Nucleus accumbens (tissue), 56 donors: ENCODE measurements at places on chromosomes 7 and 10.

- no peak for DNase-seq
Observed at GRCh38 chr10:98539578-98539977, 92.8 kb upstream of the HPS1 start.

DNA sequence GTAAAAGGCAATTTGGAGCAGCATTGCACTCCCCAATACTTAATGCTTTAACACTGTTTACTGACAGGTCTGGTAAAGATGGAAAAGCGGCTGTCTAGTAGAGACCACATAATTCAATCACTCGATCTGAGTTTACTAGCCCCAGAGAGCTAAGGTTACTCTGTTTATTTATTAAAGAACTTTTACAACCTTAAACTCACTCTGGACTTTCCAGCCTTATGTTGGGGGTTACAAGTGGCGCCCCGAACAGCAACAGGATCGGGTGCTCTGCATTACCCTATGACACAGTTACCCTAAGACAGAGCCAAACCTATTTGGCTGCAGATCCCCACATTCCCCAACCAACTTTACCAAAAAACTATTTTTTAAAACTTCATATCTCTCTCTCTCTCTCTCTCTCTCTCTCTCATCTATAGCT lies 43.9 kb downstream of the MRPS24 start:
- no peak for DNase-seq

DNA sequence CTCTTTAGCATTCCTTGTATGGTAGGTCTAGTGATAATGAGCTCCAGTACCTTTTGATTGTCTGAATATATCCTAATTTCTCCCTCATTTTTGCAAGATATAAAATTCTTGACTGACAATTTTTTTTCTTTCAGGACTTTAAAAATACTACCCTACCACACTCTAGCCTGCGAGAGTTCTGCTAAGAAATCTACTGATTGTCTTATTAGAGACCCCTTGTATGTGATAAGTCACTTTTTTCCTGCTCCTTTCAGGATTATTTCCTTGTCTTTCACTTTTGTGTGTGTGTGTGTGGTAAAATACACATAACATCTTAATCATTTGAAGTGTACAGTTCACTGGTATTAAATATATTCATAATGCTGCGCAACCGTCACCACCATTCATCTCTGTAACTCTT lies 68.7 kb upstream of the PPP1R9A start:
- DNase-seq: no peak

DNA sequence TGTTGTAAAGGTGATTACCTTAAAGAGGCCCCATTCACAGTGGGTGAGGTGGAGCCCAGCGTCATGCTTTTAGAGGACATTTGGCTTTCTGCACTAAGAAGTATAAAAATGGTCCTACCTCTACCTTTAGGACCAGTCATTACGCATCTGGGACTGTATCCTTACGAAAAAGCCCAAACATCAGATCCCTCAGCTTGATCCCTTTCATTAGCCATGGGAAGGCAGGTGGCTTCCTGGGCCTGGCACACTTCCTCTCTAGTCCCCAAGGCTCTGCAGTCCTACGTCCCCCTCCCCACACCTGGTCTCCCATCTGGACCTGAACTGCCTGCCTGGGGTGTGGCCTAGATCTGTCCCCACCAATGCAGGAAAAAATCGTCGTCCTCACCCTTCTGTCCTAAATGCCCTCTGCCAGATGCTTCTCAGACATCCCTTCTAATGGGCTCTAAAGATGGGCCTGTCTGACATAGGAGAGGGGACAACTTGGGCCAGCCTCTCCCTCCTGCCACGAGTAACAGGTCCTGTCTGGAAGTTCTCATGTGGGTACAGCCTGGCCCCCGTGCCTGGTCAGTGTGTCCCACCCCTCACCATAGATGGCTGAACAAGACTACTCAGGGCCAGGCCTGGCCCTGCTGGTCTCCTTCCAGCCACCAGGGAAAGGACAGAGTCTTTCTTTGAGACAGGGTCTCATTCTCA lies 11.8 kb upstream of the SLC18A3 start:
- no peak for DNase-seq

- DNase-seq: no peak
Observed at GRCh38 chr10:101453791-101454718, 100.1 kb downstream of the BTRC start.

DNA sequence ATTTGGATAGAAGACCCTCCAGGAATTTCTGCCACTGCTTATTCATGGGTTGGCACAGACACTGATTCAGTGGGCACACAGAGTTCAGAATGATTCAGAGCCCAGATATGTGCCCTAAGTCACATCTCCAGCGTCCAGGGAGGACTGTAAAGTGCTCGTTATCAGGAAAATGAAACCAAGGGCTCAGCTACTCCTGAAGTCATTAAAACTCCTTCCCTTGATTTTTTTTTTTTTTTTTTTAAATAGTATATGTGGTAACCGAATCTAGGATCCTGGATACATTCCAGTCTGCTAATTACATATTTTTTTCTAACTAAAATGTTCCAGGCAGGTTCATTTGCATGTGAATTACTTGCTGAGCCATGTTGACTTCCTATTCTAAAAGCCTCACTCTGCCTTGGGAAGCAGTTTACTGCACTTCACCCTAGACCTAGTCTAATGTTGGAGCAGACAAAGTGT lies 34.7 kb downstream of the MET start:
- DNase-seq: no peak

GRCh38 chr7:100837099-100837836 lies 9.9 kb upstream of the EPHB4 start:
- peak; percentile 87 for DNase-seq

GRCh38 chr10:43680035-43680434 lies 31.4 kb upstream of the ZNF32 start:
- DNase-seq: no peak

GRCh38 chr10:73588656-73589055 lies 2.5 kb downstream of the USP54 start:
- no peak for DNase-seq

DNA sequence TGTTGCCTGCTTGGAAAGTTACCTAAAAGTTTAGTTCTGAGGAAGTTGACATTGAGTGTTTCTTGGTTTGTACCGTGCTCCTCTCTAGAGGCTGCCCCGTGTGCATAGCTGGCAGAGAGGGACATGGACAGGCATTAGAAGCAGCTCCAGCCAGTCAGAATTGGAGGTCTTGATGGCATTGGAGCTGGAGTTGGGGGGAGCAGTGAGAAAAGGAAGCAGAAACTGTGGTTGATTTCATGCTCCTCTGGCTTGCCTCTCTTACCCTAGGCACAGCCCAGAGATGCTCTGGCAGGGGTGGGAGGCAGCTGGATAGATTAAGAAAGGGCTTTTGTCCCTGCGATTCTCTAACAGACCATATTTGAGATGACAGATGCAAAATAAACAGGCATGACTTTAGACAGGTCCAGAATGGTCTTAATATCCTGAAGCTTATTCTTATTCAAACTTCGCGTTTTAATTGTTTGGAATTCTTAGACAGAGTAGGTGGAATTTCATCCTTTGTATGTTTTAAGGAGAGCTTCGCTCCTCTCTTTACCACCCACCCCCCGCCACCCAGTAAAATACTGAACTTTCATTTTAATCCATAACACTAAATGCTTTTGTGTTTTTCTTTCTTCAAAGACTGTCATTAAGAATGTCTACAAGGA lies 73.5 kb upstream of the GLCCI1 start:
- no peak for DNase-seq

- DNase-seq: no peak
Observed at GRCh38 chr7:40232242-40232893, 97.6 kb downstream of the SUGCT start.

- peak; percentile 55 for DNase-seq
Observed at GRCh38 chr7:21945454-21946221, at the start of gene CDCA7L. TSS of gene CDCA7L (minus strand) at chr7:21945899. CDS start at chr7:21945804, 95 bp downstream.

GRCh38 chr10:126651467-126651866 lies 19.0 kb downstream of the C10orf90 start:
- DNase-seq: no peak

DNA sequence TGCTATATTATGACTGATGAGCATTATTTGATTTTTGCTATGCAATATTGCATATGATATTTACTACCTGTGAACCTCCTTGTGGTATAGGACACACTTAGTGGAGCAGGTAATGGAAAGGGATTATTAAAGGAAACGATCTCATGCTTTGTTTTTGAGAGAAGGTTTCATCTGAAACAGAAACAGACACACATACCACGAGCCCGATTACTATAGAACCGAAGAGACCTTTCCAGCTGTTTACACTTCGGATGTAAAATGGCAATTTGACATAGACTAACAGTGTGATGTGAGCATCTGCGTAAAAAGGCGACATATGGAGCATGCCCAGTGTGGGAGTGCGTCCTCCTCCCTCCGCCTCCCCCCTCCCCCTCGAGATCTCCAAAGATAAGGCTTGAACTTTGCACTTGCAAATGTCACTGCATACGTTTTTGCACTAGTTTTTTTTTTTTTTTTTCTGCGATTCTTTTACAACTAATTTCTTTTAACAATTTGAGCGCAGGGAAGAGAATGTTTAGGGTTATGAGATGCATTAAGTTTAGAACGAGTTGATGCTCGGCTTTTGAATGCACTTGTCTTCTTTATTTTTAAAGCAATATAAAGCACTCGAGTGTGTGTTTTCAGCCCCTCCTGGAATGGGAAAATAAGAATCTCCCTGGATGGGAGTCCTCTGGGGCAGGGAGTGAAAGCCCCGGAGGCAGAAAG lies 251.0 kb downstream of the NSUN6 start:
- no peak for DNase-seq

DNA sequence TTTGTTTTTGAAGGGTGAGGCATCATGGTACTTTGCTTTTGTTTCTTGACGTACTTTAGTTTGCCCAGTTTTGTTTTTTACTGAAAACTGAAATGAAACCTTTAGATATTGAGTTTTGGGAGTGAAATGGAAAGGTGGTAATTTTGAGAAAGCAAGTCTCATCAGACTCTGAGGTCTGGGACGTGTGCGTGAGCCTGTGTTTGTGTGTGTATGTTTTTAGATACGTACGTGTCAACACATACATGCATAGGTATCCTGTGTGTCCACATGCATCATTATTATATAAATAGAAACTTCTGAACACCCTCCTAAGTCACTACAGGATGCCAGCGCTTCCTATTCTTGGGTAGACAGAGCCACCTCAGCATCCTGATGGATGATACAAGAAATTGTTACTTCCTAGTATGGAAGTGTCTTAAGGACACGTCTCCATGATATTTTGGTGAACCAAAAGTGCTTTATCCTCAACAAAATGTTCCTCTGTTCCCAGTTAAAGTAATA lies 47.8 kb downstream of the PROSER2 start:
- DNase-seq: no peak

DNA sequence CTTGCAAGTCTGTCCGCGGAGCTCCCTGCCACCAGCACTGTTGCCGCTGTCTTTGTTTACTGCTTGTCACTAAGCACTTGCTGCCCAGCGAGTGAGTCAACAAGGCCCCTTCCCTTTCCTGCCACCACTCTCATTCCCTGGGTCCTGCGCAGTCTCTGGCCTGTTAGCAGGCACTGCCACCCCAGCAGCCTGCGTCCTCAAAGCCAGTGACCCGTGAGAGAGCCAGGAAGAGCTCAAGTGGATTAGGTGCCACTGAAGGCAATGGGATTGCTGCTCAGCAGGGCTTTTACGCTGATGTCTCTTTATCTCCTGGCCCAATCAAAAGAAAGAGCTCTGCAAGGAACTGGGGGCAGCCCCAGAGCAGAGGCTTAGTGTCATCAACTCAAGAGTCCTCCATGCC lies at the start of gene FRMPD2:
Gene FRMPD2 (minus strand): TSS at position 61 of the 400 bp plus-strand sequence. CDS start 129 bp downstream, outside the sequence.
- DNase-seq: no peak

GRCh38 chr7:157521752-157522151 lies 184.9 kb downstream of the DNAJB6 start:
- DNase-seq: no peak

GRCh38 chr7:16564909-16565426 lies 38.3 kb downstream of the LRRC72 start:
- DNase-seq: no peak

GRCh38 chr7:51255036-51255435 lies 61.6 kb downstream of the COBL start:
- DNase-seq: no peak

- peak; percentile 2 for DNase-seq
Observed at GRCh38 chr7:16918288-16918895, 36.6 kb upstream of the AGR3 start.

DNA sequence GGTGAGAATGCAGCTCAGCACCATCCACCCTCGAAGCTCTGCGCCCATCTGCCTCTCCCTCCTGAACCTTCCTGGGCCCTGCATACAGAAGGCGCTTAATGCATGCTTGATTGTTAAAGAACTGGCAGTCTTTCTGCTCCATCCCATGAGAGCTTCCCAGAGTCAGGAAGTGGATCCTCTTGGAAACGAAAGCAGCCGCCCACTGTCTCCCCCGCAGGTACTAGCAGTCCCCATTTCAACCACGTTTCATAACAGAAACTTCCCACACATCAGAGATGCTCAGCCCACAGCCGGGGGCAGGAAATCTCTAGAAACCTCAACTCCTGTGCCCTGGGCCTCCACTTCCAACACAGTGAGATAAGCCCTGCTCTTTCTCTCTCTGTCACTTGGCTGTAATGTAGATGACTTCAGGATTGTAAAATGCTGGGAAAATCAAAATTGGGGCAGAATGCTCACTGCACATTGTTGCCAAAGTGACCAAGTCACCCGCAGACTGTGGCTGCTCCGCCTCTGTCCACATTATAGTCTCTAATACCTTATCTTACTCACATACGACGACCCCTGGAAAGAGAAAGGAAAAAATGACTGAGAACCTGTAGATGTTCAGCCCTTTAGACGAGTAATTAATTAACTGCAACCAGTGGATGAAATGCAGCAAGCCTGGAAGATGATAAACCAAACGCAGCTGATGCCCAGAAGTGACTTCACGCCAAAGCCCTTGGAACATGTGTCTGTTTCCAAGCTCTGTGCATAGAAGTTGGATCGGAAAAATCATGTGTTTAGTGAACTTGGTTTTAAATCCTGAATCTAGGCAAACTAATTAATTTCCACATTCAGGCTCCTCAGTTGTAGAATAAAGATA lies 28.5 kb downstream of the GSDME start:
- no peak for DNase-seq

GRCh38 chr10:1189166-1190051 lies 133.2 kb downstream of the WDR37 start:
- DNase-seq: no peak

DNA sequence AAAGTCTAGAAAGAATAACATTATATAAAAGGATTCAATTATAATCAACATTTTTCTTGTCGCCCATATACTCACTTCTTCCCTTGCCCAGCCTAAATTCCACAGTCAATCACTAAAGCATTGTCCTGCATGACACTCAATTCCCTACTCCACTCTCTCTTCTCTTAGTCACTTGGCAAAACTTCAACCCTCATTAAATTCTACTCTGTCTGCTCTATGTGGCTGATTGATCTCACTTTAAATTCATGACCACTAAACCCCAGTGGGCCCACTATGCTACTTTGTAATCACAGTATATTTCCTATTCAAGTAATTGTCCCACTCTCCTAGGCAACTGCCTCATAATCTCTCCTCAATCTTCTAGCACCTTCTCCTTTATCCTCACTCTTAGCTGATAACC lies 54.1 kb downstream of the MTERF1 start:
- DNase-seq: no peak

GRCh38 chr7:96236198-96237039 lies 85.5 kb downstream of the SLC25A13 start:
- DNase-seq: no peak

DNA sequence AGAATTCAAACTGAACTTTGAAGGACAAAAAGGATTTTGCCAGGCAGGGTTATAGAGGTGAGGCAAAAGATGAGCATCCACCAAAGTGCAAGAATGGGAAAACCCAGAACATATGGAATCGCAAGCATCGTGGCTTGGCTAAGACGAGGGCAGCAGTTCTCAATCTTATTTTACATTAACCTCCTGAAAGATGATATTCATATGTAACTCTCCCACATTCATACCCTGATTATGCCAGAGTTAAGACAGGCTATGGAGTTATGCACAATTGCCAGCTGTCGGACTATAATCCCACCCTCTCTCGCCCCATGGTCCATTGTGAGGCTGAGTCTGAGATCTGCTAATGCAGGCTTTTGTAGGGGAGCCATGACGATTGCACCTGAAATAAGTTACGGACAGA lies 21.2 kb upstream of the ASAH2 start:
- no peak for DNase-seq
